Memory B cell (primary cell): ENCODE measurements at places on chromosomes 12 and 14.

DNA sequence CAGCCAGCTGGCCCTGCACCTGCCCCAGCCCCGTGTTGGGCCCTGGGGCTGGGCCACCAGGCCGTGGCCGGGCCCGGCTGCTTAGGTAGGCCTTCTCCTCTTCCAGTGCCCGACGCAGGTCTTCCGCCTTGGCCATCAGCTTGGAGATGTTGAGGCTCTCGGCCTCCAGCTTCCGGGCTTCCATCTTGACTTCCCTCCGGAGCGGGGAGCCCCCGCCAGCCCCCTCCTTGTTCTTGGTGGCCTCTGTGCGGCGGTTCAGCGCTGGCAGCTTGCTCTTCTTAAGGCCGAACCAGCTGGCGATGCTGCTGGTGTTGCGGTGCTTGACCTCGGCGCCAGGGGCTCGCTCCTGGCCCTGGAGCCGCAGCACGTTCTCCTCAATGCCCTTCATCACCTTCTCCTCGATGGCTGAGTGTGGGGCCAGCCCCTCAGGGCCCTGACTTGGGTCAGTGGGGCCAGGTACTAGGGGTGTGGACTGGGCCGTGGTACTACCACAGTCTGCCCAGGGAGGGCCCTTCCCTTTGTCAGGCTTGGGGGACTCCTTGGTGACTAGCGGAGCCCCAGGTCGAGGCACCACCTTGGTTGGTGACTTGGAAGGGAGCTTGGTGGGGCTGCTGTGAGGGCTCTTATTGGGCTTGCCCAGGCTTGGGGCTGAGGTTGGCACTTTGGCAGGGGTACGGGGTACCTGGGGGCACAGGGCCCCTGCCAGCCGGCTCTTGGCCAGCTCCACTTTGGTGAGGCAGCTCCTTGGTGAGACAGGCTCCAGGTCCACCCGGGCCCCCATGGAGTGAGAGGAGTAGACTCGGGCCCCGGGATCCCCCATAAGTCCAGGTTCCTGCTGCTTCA, 33.2 kb downstream of the NCKAP5L start:
- H3K36me3 ChIP-seq, result peaks cover 2% of the 10 kb centered on the region
- DNase-seq, result no peak
- no peak overlapping the region for H3K27ac ChIP-seq
- no peaks in the 10 kb centered on the region for H3K4me1 ChIP-seq

GRCh38 chr12:75548879-75549278, 37.5 kb upstream of the KRR1 start:
- H3K27me3 ChIP-seq, result peaks cover 6% of the 10 kb centered on the region
- DNase-seq, result no peak
- H3K27ac ChIP-seq, result no peak overlapping the region
- H3K4me3 ChIP-seq, result no peak overlapping the region
- no peaks in the 10 kb centered on the region for H3K36me3 ChIP-seq

- peaks cover 22% of the 10 kb centered on the region for H3K27me3 ChIP-seq
- H3K27ac ChIP-seq, result no peak overlapping the region
- no peak overlapping the region for H3K4me3 ChIP-seq
- no peaks in the 10 kb centered on the region for H3K36me3 ChIP-seq
- no peaks in the 10 kb centered on the region for H3K4me1 ChIP-seq
- DNase-seq, result no peak
Observed at GRCh38 chr14:106166232-106166631, 639.8 kb downstream of the TMEM121 start.

GRCh38 chr14:59197695-59198262, 9.3 kb downstream of the DAAM1 start:
- H3K4me1 ChIP-seq, result peaks cover 14% of the 10 kb centered on the region
- H3K4me3 ChIP-seq, result no peak overlapping the region
- DNase-seq, result no peak
- H3K36me3 ChIP-seq, result no peaks in the 10 kb centered on the region
- no peaks in the 10 kb centered on the region for H3K27me3 ChIP-seq

GRCh38 chr14:103087343-103087835, 3.4 kb downstream of the LBHD2 start:
- no peaks in the 10 kb centered on the region for H3K36me3 ChIP-seq
- H3K27ac ChIP-seq, result no peak overlapping the region
- peaks cover 9% of the 10 kb centered on the region for H3K27me3 ChIP-seq
- no peak overlapping the region for H3K4me3 ChIP-seq
- H3K4me1 ChIP-seq, result peaks cover 3% of the 10 kb centered on the region

GRCh38 chr14:69046476-69046860, 67.4 kb upstream of the ACTN1 start:
- no peak overlapping the region for H3K4me3 ChIP-seq
- H3K27me3 ChIP-seq, result peaks cover 9% of the 10 kb centered on the region
- no peaks in the 10 kb centered on the region for H3K36me3 ChIP-seq
- DNase-seq, result no peak
- H3K4me1 ChIP-seq, result peaks cover 4% of the 10 kb centered on the region
- H3K27ac ChIP-seq, result no peak overlapping the region

DNA sequence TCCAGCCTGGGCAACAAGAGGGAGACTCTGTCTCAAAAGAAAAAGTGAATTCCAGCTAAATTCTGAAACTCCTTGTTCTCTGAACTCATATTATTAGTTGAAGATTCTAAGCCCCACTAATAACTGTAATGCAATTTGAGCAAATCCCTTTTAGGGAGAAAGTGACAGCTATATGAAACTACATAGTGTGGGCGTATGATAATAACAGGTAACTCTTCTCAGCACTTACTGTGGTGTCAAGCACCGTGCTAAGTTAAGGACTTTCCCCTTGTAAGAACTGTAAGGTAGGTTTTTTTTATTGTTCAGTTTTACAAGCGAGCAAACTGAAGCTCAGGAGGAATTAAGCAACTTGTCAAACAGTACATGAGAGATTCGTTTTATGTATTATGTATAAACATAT, 5.4 kb downstream of the ANKRD13A start:
- H3K27me3 ChIP-seq, result no peaks in the 10 kb centered on the region
- DNase-seq, result no peak
- H3K4me1 ChIP-seq, result peaks cover 43% of the 10 kb centered on the region
- H3K27ac ChIP-seq, result peak overlapping the region; percentile 98
- H3K4me3 ChIP-seq, result peak overlapping the region; percentile 41

GRCh38 chr14:29930283-29930682, 2.6 kb upstream of the PRKD1 start:
- peaks cover 14% of the 10 kb centered on the region for H3K27me3 ChIP-seq
- no peak overlapping the region for H3K4me3 ChIP-seq
- H3K36me3 ChIP-seq, result peaks cover 3% of the 10 kb centered on the region
- H3K4me1 ChIP-seq, result peaks cover 7% of the 10 kb centered on the region
- no peak for DNase-seq

DNA sequence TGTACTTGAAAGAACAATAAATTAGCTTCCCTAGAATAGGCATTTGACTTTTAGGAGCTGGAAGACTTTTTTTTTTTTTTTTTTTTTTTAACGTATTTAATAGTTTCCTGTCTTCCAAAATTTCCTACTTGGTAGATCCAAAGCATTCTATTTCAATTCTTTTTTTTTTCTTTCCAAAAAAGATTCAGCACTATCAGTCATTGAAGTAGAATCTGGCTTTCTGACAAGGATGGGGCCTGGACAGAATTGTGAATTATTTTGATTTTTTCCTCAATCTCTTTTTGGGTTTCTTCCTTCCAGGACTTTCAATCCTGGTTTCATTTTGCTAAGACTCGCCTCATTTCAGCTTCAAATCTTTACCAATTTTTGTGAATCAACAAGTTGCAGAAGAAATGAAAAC, 21.2 kb downstream of the GNG2 start:
- H3K4me3 ChIP-seq, result no peak overlapping the region
- DNase-seq, result no peak
- H3K27me3 ChIP-seq, result no peaks in the 10 kb centered on the region
- H3K27ac ChIP-seq, result no peak overlapping the region
- H3K36me3 ChIP-seq, result peaks cover 8% of the 10 kb centered on the region
- peaks cover 29% of the 10 kb centered on the region for H3K4me1 ChIP-seq

- H3K27me3 ChIP-seq, result peaks cover 2% of the 10 kb centered on the region
- H3K4me3 ChIP-seq, result no peak overlapping the region
- H3K27ac ChIP-seq, result no peak overlapping the region
Observed at GRCh38 chr12:67911275-67911600, 78.0 kb upstream of the IFNG-AS1 start.

DNA sequence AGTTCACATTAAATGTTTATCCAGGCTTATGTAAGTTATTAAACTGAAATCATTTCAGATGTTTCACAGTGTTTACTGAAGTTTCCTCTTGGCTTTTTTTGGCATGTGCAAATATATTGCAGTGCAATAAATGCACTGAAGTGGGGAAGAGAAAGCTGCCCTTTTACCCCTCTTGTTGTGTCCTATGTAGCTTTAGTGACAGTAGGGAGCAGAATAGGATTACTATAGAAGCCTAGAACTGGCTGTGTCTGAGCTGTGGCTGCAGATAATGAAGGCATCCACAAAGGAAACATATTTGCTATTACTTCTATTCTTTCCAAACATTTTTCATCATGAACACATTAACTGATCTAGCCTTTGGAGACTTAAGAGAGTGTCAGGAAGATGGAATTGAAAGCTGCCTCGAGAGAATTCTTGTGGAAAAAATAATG, 24.1 kb upstream of the CNTN1 start:
- DNase-seq, result no peak
- peaks cover 2% of the 10 kb centered on the region for H3K27me3 ChIP-seq
- H3K36me3 ChIP-seq, result no peaks in the 10 kb centered on the region
- H3K4me3 ChIP-seq, result no peak overlapping the region
- peaks cover 2% of the 10 kb centered on the region for H3K4me1 ChIP-seq

DNA sequence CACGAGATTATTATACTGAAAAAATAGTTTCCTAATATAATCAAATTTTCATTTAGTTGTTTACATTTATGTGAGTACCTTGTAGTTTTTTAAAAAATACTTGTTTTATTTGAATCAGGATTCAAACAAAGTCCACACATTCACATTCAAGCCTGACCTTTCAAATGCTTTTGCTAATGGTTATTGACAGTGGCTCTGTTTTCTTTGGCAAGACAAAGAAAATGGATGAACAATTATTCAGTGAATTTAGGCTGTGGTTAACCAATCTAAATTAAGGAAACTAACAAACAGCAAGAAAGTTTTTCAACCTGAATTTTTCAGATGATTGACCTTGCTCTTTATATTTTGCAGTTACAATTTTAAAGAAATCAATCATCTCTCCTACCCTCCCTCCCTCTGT, 9.7 kb downstream of the SLC4A8 start:
- no peaks in the 10 kb centered on the region for H3K27me3 ChIP-seq
- no peak overlapping the region for H3K4me3 ChIP-seq
- H3K4me1 ChIP-seq, result peaks cover 5% of the 10 kb centered on the region
- H3K36me3 ChIP-seq, result no peaks in the 10 kb centered on the region
- DNase-seq, result no peak

- no peak overlapping the region for H3K4me3 ChIP-seq
- H3K4me1 ChIP-seq, result no peaks in the 10 kb centered on the region
- peaks cover 15% of the 10 kb centered on the region for H3K27me3 ChIP-seq
- DNase-seq, result no peak
- H3K27ac ChIP-seq, result no peak overlapping the region
- H3K36me3 ChIP-seq, result no peaks in the 10 kb centered on the region
Observed at GRCh38 chr12:7302266-7302986, 1.4 kb upstream of the ACSM4 start.

GRCh38 chr12:89252284-89252683, 100.0 kb downstream of the DUSP6 start:
- no peak overlapping the region for H3K4me3 ChIP-seq
- DNase-seq, result no peak
- H3K4me1 ChIP-seq, result no peaks in the 10 kb centered on the region
- no peaks in the 10 kb centered on the region for H3K36me3 ChIP-seq
- H3K27me3 ChIP-seq, result peaks cover 3% of the 10 kb centered on the region

DNA sequence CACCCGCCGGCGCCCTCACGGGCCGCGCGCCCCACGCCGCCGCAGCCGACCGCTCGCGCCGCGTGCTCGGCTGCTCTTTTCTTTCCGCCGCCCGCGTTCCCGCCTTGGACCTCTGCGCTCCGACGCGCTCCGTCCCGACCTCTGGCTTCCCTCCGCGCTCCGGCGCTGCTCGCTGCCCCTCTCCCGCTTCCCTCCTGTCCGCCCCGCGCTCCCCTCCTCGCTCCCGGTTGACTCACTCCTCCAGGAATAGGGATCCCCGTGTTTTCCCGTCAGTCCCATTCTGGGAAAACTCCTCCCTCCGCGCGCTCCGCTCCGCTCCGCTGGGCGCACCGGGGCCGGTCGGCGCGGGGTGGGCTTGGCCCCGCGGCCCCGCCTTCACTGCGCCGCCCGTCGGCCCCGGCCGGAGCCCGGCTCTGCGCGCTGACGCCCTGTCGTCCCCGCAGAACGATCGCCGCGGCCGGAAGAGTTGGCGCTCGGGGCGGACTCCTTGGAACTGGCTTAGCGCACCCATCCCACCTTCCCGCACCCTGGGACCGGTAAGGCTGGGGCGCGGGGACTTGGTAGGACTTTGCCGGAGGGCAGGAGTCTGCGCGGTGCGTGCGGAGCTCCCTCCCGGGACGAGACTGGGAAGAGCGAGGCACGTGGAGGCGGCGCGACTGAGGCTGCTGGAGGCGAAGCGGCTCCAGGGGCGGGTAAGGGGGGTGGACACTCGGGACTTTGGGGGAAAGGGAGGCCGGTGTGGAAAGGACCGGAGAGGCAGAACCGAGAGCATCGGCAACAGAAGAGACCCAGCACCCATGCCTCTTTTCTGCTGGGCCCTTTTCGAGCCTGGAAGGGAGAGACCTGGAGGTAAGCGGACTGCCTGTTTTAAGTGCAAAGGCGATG, 550 bp downstream of the TEAD4 start:
- peaks cover 2% of the 10 kb centered on the region for H3K36me3 ChIP-seq
- H3K27me3 ChIP-seq, result peaks cover 36% of the 10 kb centered on the region
- no peak overlapping the region for H3K27ac ChIP-seq
- peak overlapping the region; percentile 80 for H3K4me3 ChIP-seq
